ENCODE measurements at places on chromosomes 2 and 18.

GRCh38 chr2:166338831-166339339 lies 36.9 kb downstream of the SCN9A start:
- DNase-seq: no peak

DNA sequence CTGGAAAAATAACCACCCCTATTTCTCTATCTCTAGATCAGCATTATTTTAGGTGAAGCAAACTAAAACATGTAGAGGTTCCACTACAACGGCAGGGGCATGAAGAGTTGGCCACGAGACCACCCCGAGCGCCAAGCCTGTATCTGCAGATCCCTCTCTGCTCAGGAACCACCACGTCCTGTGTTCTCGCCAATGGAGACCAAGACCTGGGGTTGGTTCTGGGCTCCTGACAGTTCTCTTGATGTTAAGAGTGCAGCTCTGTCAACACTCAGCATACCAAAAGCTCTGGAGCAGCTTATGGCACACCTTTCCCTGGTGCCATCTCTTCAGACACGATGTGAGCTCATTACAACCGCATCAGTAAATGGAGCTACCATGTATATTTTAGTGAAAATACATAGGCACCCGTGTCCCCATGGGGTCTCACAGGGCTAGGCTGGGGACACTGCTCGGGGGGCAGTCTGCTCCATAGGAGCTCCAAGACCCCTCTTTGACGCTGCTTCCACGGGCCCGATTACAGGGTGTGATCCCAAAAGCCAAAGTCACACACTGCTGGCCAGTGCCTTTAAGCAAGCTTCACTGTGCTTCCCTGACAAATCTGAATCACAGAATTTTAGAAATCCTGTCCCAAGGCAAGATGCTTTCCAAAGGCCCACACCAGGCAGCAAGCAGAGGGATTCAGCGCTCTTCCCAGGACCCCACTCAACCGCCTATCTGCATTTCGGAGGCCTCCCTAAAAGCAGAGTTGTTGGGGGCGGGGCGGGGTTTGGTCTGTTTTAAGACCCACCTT lies 72.2 kb downstream of the EMILIN2 start:
- DNase-seq: no peak

DNA sequence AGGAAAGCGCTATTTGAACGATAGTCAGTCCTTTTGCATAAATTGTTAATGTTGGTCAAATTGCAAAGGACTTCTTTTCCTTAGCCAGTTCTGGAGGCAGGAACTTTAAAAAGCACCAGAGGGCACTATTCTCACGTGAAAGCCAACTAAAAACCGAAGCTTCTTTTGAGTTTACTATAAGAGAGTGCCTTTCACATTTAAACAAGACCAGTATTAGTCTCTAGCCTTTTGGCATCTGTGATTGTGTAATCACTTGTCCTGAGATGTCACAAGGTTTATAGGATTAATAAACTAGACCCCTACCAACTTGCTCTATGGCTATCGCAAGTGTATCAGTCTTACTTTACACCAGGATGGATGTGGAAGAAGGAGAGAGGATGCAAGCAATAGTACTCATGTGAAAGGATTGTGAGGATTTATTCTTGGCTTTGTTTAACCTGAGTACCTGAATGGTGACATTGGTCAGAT lies 14.4 kb upstream of the STAT4 start:
- no peak for DNase-seq

- no peak for DNase-seq
Observed at GRCh38 chr2:8259106-8259840, 422.6 kb upstream of the ID2 start.

DNA sequence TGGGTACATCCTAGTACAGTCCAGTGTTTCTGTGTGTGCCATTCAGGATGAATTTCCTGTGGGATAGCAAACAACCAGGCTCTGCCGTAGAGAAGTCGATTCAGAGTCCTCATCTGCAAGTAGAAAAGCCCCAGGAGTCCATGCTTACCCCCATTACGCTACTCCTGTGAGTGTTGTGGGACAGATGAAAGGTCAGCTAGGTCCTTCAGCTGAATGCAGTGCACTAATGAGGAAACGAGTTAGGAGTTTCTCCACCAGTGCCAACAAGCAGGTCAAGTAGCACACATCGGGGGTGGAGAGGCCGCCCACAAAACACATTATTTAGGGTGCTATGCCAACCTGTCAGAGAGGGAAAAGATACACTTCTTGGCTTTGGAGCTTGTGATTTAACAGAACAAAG lies 2.5 kb upstream of the GPR39 start:
- no peak for DNase-seq

DNA sequence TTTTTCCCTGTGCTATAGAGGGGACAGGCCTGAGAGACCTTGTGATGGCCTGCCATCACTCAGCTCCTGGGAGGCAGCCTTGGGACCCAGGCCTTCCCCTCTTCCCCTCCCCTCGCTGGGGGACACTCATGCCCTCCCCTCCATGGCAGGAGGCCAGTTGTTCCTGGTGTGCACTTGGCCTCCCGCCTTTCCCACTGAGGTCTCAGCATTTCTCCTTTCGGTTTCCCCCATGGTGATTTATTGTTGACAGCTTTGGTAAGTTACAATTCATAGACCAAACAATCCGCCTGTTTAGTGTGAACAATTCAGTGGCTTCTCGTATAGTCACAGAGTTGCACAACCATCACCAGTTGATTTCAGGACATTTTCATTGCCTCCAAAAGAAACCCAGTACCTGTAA lies 10.2 kb upstream of the CNDP1 start:
- DNase-seq: peak; percentile 57

DNA sequence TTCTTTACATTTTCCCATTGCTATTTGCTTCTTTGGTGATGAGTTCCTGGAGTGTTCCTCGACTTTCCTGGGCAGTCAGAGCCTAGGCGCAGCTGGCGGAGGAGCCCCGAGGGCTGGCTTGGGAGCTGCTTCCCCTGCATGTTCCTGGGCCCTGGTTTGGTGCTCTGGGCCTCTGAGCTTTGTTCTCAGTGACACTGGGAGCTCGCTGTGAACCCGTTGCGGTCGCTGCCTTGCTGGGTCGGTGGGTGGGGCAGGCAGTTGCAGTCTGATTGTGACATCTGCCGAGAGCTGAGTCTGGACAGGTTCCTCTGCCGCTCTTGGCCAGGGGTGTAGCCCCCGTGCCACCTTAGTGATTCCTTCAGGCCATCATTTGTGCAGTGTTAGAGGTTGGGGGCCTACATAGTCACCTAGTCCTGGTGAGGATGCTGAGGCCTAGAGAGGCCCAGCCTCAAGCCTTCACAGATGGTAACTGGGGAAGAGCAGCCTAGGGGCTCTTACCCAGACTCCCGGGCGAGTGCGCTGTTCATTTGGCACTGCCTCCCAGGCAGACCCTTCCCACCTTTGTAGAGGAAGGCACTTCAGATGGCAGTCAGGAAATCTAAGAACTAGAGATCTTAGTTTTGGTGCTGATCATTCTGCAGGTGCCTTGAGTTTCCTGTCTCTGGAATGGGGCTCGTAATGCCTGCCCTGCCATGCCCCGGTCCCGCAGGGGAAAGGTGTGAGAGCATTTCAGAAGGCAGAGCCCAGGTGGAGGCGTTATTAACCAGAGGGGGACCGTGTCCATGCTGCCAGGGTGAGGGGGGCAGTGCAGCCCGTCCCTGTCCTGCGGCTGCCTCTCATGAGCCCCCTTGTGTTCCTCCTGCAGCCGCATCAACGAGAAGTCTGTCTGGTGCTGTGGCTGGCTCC lies 8.4 kb downstream of the ASB1 start:
- DNase-seq: no peak

- DNase-seq: no peak
Observed at GRCh38 chr2:210938228-210938627, 381.8 kb downstream of the CPS1 start.

Data from left colon (tissue), 2 donors.